ENCODE measurements at places on chromosomes 2 and 18.

DNA sequence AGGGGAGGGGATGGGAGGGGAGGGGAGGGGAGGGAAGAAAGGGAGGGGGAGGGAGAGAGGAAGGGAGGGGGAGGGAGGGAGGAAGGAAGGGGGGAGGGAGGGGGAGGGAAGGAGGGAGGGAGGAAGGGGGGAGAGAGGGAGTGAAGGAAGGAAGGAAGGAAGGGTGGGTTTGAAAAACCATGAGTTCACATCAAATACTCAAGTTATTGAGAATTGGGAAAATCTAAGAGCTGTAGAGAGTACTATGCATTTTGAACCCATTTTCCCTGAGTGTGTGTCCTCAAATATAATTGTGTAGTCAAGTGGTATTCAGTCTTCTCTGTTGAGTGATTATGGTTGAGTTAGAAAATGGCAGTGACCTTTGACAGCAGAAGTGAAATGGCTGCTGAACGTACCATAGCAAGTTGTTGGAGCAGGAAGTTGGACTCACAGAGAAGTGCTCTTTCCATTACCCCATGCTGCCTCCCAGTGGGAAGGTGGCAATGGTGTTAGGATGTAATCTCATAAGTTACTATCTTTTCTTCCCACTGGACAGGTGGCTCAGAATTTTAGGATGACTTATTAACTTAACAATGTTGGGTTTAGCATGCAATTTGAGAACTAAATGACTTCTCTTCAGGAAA, 214.6 kb downstream of the SETBP1 start:
- peak; percentile 34 for DNase-seq

DNA sequence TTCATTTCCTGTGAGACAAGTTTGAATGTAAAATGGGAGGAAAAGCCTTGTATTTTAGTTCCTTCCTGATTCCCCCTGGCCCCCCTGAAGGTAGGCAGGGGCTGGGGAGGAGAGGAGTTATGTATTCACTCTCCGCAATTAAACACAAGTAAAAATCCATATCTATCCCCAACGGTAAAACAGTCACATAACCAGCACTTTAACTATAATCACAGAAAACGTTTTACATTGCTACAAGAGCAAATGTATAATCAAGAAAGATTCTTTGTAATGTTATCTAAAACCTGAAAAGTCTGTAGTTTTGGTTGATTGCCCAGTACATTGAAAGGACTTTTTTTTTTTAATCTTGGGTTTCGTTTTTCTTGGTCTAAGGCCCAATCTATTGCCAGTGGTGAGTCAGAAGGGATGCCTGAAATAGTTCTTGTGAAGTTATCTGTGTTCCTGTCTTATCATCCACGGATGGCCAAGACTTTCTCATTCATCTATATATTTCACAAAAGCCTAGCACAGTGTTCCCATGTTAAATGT, 34.5 kb upstream of the CCNYL1 start:
- DNase-seq: no peak

DNA sequence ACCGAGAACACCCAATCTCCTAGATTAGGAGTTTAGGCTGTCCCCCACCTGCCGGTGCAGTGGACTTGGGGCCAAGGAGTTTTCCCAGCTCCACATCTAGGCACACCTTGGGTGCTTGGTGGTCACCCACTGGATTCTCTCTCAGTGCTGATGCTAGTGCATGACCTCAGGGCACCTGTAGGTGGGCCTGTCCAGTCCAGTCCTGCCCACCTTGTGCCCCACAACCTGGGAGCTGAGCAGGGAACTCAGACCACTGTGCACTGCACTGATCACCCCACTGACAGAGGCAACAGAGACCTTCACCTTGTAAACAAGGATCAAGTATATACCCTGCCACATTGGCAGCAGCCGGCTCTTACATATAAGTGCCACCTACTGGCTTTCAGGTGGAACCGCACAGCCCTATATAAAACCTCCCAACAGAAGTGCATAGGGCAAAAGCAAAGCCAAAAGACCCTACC, 12.7 kb upstream of the CDH19 start:
- no peak for DNase-seq

DNA sequence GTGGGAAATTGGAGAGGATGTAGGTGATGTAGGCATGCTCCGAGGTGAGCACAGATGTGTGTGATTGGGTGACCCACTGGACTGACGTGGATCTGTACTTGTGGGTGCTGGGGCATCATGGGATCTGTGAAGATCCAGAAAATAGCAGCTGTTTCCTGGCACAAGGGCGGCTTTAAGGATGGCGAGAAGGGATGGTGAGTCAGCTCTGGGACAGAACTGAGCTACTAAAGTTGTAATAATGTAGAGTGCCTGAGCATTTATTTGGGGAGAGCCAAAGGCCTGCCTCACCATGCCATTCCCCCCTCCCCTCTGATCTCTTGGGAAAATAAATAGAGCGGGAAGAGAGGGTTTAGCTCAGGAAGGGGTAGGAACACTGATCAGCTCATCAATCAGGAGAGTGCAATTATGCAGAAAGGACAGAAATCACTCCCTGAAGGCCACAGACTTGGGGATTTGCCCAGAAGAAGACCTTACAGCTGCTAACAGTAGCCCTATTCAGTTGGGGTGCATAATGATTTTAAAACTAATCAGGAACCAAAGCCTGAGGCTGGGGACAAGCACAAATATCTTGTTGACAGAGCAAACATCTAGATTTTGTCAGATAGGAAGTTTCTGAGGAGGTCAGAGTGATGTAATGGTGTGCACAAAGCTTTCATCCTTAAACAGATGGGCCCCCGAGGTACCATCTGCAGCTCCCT, 30.3 kb downstream of the TANC1 start:
- peak; percentile 58 for DNase-seq

- DNase-seq: no peak
These were observed 130.4 kb upstream of the PELI1 start for GRCh38 chr2:64274399-64275173.

DNA sequence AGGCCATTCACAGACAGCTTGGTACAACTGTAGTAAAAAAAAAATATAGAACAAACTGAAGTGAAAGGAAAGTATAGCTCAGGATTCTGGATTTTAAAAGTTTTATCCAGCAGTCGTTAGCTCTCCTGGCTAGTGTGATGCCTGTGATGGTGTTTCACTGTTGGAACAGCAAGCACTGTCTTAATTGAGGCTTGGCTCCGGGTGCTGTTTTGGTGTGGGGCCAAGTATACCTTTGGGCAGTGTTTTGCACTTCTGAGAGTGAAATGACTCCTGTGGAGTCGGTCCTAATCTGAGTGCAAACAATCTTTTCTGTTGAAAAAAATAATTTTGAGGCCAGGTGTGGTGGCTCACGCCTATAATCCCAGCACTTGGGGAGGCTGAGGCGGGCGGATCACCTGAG, 28.7 kb upstream of the RAB1A start:
- no peak for DNase-seq

DNA sequence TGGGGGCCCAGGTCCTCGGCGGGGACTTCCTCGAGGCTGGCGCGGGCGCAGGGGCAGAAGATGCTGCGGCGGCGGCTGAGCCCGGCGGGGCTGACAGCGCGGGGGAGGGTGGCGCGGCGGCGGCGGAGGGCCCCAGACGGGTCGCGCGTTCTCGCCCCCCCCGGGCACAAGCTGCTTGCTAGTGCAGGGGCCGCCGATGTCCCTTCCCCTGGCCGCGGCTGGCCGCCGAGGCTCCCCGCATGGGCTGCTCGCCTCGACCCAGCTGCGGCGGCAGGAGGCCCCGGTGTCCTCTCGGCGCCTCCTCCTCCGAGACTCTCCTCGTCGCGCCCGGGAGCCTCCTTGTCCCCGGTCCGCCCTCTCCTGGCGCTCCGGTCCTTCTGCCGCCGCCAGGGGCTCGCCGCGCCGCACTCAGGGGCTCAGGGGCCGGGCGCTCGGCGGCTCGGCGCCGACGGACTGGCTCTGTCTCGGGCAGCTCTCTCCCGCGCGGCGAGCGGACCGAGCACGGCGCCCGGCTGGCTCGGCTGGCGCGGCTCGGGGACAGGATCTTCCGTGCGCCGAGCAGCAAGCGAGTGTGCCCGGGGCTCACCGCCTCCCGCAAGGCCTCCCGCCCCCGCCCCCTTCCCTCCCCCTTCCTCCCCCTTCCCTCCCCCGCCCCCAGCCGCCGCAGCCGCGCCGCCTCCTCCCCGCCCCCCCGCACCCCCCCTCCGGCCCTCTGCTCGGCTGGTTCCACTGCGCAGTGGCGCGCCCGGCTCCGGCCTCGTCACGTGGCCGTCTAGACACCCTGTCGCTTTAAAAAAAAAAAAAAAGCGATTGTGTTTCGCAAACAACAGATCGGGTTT, 902 bp upstream of the SMAD7 start:
- DNase-seq: peak; percentile 92

DNA sequence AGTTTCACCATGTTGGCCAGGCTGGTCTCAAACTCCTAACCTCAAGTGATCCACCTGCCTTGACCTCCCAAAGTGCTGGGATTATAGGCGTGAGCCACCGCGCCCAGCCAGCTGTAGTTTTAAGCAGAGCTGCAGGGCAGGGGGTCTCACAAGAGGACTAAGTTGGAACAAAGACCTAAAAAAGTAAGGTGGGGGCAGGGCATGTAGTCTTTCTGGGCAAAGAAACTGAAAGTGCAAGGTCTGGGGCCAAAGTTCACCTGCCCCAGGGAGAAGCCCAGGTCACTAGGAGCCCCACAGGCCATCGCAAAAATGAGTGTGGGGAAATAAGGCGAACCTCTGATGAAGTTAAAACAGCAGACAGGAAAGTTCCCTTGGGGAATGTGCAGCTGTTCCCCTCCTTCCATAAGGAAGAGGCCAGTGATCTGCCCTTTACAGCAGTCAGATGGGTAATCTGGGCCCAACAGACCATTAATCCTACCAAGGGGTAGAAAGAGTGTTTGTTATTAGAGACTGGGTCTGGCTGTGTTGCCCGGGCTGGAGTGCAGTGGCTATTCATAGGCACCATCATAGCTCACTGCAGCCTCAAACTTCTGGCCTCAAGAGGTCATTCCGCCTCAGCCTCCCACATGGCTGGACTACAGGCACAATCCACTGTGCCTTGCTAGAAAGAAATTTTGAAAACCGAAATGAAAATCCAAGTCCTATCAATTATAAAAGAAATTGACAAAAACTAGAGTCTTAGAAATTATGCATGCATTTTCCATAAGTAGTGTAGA, 2.8 kb downstream of the SCLY start:
- DNase-seq: no peak

DNA sequence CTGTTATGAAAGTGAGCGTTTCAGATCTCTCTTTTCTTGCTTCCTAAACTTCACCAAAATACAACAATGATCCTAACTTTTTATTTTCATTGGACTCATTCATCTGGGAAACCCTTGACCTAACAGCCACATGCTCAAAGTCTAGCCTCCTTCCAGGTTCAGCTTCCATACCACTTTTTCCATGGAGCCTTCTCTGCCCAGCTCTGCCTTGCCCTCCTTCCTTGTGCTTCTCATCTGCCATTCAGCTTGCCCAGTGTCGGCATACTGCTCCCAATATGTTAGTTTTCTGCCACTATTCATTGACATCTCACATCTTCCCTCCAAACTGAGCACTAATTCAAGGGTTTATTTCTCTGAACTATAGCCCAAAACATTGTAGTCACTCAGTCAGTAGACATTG, 214.7 kb downstream of the RAD51AP2 start:
- no peak for DNase-seq

- DNase-seq: no peak
These were observed 3.9 kb upstream of the MYL1 start for GRCh38 chr2:210318891-210319290.

DNA sequence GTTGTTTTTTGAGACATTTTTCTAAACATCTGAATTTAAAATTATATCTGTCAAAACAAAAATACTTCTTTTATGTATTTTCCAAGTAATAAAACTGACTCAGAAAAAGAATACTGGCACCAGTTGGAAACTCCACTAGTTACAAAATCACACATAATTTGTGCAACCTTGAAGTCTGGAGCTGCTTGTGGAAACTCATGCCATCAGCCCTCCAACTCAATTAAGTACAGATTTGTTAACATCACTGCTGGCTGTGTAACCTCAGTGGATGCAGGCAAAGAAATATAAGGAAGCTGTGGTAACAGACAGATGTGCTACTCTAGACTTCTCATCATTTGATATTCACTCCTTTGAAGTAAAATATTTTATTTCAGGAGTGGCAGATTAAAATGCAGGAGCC, 30.0 kb upstream of the RAPH1 start:
- no peak for DNase-seq

GRCh38 chr2:31070339-31071125, 67.7 kb downstream of the GALNT14 start:
- no peak for DNase-seq

DNA sequence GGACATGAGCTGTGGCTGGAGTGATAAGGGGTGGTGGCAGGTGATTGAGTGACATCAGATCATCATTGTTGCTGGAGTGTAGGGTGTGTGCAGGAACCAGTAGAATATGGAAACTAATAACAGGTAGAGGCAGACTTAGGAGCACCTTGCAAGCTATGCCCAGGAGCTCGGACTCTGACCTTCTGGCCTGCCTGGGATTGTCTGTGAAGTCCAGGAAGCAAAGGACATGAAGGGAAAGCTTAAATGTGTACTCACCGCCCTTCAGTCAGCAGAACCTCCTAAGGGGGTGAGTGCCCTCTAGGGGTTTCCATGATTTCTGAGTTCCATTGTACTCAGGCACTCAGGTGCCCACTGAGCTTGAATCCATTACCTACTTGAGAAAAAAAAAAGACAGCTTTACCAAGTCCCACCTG, 104.2 kb downstream of the CRIM1 start:
- DNase-seq: peak; percentile 44

DNA sequence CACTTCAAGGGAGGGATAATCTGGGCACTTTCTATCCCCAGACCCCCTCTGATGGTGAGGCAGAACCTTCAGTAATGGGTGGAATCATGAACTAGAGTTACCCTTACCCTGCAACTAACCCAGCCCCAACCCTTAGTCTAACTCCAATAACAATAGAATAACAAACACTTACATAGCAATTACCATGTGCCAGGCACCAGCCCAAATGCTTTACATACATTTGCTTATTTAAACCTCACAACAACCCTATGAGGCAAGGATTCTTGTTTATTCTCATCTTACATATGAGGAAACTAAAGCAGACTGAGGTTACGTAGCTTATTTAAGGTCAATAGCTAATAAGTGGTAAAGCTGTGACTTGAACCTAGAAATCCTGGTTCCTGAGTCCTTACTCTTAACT, 132.8 kb downstream of the CYP26B1 start:
- DNase-seq: no peak

- no peak for DNase-seq
These were observed 15.4 kb downstream of the IL1B start for GRCh38 chr2:112821142-112821541.

- no peak for DNase-seq
These were observed 68.9 kb downstream of the DCC start for GRCh38 chr18:52408800-52409302.

- no peak for DNase-seq
These were observed 5.4 kb downstream of the TTLL4 start for GRCh38 chr2:218716070-218716469.
